Kidney (tissue), 22 donors: ENCODE measurements at places on chromosomes 3 and 15. TPM values are rescaled to one million over a fixed set of nuclear protein-coding genes. Genes with fewer than 3 reads are reported as not detected.

The ESYT3 gene
- 5.3 TPM for total RNA-seq

The CSTA gene
- 4.6 TPM for total RNA-seq

The CA12 gene
- total RNA-seq, result 237 TPM

The ZNF620 gene
- total RNA-seq, result 6.9 TPM

The C3orf20 gene
- 0.16 TPM for total RNA-seq

The IQCF5 gene
- not detected for total RNA-seq

- no peak for DNase-seq
Measured at GRCh38 chr15:81413851-81414250, 39.8 kb upstream of the TMC3 start.

- DNase-seq, result no peak
Measured at GRCh38 chr3:145952536-145952935, 208.4 kb downstream of the PLOD2 start.

GRCh38 chr3:55329849-55330248, 157.3 kb downstream of the WNT5A start:
- no peak for DNase-seq

DNA sequence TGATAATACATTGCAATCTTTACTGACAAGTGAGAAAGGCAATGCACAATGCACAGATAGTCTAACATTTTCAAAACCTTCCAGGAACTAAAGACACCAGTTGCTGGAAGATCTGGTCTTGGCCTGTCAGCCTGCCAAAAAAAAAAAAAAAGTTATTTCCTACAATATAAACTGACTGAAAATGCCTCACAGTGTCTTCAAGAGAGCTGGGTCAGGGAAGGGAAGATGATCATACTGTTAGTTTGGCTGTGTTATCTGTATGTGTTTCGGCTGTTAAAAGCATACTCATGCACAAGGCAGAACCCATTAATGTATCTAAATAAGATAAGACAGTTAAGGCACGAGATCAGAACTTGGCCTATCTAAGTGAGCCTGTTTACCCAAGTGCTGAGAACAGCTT, 673.4 kb downstream of the MECOM start:
- no peak for DNase-seq

GRCh38 chr3:178532476-178532875, 3.8 kb upstream of the KCNMB2 start:
- DNase-seq, result no peak

GRCh38 chr15:79292011-79292410, 9.5 kb downstream of the ANKRD34C start:
- DNase-seq, result no peak

- DNase-seq, result no peak
Measured at GRCh38 chr3:181771120-181771519, 59.4 kb downstream of the SOX2 start.

- no peak for DNase-seq
Measured at GRCh38 chr3:156098437-156099035, 21.8 kb upstream of the KCNAB1 start.

DNA sequence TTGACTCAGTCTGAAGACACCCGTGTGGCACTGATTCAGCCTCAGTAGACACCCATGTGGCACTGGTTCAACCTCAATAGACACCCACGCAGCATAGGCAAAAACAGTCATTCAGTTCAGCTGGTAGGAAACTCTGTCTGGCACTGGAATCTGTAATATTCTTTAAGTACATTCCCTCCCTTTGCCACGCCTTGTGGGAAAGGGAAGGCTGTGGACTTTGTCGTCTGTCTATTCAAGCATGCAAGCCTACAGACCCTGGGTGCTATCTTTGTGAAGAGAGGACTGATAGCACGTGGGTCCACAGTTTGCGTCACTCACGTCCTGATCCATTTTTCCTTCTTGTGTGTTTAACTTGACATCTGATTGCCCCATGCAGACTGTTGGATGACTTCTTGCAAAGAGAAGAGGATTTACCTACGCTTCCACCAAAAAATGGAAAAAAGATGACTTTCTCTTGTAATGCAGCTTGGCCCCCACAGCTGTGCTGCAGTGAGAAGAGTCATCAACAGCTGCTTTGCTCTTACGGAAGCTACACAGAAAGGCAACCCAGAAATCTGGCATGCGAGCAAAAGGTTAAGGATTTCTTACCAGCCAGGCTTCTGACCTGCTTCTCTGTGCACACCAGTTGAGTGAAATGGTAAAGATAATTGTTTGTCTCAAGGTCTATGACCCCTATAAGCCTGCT, 278.1 kb downstream of the ULK4 start:
- no peak for DNase-seq

GRCh38 chr3:151439652-151440125, 21.2 kb downstream of the IGSF10 start:
- DNase-seq, result peak; percentile 79

DNA sequence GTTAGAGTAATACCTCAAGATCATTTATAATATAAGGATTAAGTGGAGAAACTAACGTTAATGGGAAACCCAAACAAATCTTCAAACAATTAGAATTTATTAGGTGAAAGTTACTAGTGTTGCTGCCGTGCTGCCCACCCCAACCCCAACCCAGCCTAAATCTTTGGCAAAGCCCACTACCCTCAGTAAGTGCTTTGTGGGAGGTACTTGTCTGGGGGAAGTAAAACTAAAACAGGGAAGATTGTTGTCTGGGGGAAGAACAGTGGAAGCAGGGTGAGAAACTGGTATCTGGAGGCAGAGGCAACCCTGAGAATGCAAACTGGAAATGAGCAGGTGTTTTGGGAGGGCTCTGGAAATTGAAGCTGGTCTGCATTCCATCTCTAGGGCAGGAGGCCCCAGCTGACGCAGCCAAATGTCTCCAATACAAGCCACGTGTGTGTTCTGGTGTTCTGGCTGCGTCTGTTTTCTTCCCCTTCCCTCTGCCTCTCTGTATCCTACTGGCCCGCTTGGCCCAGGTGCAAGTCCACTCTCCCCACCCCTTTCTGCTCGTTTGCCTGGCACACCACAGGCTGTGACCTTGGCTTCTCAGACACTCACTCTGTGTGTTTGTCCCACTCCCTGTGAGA, 32.7 kb downstream of the FEM1B start:
- DNase-seq, result peak; percentile 52
